SW480 (cell line): ENCODE measurements at places on chromosomes 5 and 9.
A peak's percentile ranks its signal among the peaks of the same experiment; 100 is the strongest.

DNA sequence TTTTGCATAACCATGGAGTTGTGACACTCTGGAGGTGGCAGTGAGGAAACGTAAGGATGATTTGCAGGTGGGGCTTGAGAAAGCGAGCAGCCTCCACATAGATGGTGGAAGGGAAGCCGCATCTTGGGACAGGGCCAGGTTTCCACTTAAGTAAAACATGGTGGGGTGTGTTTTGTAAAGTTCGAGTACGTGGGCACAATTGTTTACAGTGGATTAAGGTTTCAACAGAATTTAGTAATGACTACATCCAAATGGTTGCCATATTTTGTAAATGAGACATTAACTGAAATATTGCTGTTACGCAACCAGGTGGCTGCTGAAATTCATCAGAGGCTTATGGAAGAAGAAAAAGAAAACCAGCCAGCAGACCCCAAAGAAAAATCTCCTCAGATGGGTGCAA lies 85.4 kb upstream of the IL7R start:
- no peak for DNase-seq

- DNase-seq, result no peak
These were observed 11.0 kb downstream of the RNF145 start for GRCh38 chr5:159198063-159199036.

DNA sequence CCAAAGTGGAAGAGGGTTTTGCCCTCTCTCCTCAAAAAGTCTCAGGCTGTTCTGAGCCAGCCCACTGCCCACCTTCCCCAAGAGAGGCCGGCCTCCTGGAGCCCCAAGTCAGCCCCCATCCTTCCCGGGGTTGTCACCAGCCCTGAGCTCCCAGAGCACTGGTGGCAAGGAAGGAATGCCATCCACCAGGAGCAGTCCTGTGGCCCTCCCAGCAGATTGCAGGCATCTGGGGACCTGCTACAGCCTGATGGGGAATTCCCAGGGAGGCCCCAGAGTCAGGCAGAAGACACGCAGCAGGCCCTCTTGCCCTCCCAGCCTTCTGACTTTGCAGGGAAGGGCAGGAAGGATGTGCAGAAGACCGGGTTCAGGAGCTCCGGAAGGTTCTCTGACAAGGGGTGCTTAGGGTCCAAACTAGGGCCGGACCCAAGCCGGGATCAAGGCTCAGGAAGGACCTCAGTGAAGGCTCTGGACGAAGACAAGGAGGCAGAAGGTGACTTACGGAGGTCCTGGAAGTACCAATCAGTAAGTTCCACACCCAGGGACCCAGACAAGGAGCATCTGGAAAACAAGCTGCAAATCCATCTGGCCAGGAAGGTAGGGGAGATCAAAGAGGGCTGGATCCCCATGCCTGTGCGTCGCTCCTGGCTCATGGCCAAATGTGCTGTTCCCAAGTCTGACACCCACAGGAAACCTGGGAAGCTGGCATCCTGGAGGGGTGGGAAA lies 3.7 kb downstream of the SPATA31E1 start:
- DNase-seq, result no peak

DNA sequence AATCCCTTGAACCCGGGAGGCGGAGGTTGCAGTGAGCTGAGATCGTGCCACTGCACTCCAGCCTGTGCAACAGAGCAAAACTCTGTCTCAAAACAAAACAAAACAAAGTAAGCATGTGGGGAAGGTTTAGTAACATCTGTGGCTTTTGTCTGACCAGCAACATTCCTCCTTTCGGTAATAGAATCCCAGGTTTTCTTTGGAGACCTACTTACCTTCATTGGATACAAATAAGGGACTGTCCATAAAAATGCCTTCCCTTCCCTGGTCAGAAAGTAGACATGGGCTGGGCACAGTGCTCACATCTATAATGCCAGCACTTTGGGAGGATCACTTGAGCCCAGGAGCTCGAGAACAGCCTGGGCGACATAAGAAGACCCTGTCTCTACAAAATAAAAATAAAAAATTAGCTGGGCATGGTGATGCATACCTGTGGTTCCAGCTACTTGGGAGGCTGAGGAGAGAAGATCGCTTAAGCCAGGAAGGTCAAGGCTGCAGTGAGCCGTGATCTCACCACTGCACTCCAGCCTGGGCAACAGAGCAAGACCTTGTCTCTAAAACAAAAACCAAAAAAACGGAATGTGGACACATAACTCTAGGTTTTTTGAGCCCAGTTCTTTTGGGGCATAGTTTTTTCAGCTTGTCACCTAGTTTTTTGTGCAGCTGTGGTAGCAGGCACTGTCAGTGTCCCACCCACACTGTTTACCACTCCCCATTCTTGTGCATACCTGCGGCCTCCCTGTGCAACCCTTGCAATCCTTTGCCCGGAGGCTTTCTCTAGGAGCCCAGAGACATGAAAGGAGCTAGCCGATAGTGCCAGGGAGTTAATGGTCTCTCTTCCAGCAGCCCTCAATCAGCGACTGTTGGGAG lies 9.0 kb upstream of the SPINK4 start:
- DNase-seq, result peak; percentile 88

- peak; percentile 83 for DNase-seq
These were observed 29.8 kb upstream of the FBP1 start for GRCh38 chr9:94668928-94669729.
